Activated CD4-positive, alpha-beta T cell treated with anti-CD3 and anti-CD28 coated beads, Interleukin-2, amount 10 ng/mL, durations not matched to agents 24 days and 14 days (primary cell): ENCODE measurements at places on chromosomes 6 and 20.

- no peak for DNase-seq
Measured at GRCh38 chr6:114200891-114201290, 141.9 kb downstream of the HS3ST5 start.

GRCh38 chr6:167211881-167212712 lies 54.3 kb upstream of the GPR31 start:
- no peak for DNase-seq

DNA sequence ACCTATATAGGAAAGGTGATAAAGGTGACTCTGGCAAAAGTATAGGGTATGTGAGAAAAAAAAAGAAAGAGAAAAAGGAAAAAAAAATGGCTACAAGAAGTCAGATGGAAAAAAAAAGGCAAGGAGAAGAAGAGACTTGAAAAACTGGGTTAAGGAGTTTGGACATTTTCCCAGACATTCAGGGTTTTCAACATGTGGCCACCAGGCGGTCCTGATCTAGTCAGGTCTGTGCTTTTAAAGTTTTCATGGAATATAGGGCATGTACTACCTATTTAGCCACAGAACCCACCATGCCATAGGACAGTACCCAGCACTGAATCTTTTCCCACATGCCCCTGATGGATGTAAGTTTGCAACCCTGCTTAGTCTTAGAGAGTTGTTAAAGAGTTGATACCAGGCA lies 433.7 kb downstream of the MAFB start:
- no peak for DNase-seq

- DNase-seq, result no peak
Measured at GRCh38 chr20:35901678-35902544, 52.4 kb downstream of the SCAND1 start.

DNA sequence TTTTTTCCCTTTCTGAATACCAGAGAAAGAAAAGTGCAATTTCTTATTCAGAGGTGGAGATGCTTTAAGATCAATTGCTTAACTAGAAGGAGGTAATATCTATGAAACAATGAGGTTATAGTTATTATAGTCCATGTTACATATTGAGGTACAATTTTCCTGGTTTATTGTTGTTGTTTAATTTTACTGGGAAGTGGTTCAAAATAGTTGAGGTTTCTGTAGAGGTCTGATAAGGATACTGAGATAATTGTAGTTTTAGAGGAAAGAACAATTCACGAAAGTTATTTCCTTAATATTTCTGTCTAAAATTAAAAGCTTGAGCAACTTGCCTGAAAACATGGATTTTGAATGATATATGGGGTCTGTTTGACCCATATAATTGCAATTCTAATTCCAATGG lies 51.4 kb downstream of the DOK5 start:
- DNase-seq, result no peak

DNA sequence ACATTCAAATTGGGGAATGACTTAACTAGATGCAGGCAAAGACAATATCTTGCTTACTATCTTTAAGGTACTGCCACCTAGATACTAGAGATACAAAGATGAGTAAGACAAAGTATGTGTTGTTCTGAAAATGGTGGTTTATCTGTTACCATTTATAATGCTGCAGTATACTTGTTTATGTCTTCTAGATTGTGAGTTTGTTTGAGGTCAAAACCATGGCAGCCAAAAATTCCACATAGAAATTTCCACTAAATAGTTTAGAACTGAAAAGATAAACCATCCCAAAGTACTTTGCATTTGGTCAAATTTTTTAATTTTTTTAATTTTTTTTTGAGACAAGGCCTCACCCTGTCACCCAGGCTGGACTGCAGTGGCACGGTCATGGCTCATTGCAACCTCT lies 150.8 kb downstream of the SOX4 start:
- no peak for DNase-seq

- DNase-seq, result no peak
Measured at GRCh38 chr6:118649918-118650581, 1.3 kb downstream of the CEP85L start.
